ENCODE measurements at places on chromosomes 4 and X.

DNA sequence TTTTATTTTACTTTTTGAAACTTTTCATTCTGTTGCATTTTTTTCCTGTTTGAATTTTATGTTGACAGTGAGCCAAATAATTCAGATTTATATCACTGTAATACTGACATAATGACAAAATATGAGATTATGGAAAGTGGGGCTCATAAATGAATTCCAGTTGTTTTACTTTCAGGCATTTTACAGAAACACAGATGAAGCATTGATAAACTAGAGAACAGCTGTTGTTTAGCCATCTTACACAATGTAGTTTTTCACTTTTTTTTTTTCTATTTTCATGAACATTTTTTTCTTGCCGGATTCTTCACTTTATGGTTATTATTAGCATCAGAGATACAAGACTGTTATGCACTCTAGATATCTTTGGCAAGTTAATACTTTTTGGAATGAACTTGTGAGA lies 91.7 kb upstream of the PAQR3 start:
- no peak for DNase-seq

DNA sequence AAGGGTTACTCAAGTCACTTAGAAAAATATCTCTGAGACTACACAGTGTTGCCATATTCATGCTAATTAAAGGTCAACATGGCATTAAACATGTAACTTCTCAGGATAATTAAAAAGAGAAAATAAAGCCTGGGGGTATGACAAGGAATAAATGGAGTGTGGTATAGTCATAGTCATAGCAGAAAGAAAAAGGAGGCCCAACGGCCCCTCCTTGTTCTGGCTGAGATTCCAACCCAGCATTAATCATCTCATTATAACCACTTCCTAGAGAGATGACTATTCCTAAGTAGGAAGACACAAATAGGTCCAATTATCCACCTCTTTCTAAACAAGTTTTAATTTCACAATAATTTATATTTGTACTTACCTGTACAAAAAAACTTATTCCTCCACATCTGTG lies 778.4 kb upstream of the AADAT start:
- DNase-seq = no peak

DNA sequence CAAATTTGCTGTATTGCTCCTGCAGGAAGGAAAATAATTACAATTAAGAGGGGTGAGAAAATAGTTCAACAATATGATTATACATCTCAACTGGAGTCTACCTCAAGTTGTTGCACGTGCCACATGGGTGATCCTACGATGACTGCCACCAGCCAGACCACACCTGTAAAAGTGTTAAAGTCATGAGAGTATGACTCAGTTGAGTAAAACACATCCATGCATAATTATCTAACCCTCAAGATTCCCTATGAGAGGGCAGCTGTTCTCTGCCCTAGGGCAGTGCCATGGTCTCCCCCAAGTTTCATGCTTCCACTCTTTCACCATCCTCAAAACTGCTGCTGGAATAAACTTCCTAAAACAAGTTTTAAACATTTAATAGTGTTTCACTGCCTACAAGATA lies 44.1 kb downstream of the QRFPR start:
- no peak for DNase-seq

DNA sequence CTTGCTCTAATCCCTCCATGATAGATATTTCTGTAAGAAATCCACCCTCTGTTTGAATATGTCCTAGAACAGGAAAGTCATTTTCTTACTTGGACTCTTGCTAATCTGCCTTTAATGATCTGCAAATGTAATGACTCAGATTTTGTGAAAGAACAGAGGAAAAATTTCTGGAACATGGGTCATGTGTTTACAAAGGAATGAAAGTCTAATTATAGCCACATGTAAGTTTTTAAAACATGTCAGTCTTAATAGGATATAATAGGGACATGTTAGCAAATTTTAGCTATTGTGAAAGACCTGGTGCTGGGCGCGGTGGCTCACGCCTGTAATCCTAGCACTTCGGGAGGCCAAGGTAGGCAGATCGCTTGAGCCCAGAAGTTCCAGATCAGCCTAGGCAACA lies 47.6 kb downstream of the GRK4 start:
- no peak for DNase-seq

DNA sequence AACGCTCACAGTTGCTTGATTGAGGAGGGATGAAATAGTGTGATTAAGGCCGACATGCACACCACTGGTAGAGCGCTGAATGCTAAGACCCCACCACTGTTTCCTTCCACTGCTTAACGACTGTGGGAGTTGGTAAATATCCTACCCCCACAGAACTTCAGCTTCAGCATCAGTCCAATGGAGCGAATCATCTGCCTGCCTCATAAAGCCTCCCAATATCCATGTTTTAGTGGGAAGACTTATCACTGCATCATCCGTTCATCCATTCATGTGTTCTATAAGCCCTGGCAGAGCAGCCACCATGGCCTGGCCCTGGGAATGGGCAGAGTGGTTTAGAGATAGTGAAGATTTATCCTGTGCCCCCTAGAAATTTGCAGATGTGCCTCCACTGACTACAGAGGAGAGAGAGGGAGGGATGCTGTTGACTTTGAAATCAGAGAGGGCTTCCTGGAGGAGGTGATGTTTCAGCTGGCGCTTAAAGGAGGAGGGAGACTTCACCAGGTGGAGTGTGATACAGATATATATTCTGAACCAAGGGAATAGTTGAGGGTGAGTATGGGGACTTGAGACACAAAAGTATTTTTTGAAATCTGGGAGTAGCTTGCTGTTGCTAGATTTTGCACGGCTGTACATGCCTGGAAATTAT lies 71.9 kb upstream of the STX18 start:
- DNase-seq = no peak

DNA sequence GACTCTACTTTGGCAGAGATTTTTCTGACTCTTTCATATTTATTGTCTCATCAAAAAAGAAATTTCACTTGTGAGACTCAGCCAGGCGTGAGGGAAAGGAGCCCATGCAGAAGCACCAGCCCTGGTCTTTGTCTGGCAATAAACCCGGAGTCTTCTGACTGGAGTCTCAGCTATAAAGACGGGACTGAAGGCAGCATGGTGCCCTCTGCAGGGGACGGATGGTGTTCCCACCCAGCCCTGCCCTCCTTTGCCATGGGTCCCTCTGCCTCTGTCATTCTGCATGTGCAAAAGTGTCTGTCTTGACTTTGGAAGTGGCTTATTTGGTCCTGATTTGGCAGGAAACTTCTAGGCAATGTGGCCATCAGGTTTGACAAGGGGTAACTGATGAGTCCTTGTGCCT lies 14.2 kb downstream of the ZNF185 start:
- DNase-seq = no peak

DNA sequence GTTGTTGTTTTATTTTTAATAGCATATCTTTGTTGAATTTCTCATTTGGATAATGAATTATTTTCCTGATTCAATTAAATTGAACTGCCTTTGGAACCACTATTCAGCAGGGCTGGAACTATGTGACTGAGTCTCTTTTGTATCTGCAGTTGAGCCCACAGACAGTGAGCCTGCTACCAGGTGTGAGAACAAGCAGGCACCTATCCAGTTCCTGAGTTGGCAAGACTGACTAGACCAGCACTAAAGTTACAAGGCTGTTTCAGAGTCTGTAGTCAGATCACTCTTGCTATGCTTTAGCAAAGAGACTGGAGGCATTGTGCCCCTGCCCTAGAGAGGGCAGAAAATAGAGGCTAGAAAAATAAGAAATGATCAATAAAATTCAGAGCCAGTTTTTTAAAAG lies 237.3 kb upstream of the GRID2 start:
- DNase-seq = no peak

GRCh38 chrX:69109706-69110105 lies 55.5 kb downstream of the PJA1 start:
- no peak for DNase-seq

- no peak for DNase-seq
These were observed 87.6 kb upstream of the SLC4A4 start for GRCh38 chr4:71251261-71251660.

DNA sequence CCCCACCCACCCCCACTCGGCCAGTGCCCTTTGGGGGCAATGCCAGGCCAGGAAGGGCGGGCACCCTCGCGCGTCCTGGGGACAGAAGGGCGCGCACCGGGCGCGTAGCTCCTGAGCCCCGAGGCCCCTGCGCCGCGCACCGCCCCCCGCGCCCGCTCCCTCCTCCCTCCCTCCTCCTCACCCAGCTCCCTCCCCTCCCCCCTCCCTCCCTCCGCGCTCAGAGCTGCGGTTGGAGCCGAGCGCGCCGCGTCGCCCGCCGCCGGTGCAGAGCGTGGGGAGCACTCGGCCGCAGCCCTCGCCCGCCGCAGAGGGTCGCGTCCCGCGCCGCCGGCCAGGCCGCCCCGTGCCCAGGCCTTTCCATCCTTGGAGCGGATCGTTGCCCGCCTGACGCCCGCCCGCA lies at the start of gene ATP2B3:
Gene ATP2B3 (plus strand): TSS at position 220 of the 400 bp plus-strand sequence. CDS start 18,606 bp downstream, outside the sequence.
- DNase-seq = no peak

DNA sequence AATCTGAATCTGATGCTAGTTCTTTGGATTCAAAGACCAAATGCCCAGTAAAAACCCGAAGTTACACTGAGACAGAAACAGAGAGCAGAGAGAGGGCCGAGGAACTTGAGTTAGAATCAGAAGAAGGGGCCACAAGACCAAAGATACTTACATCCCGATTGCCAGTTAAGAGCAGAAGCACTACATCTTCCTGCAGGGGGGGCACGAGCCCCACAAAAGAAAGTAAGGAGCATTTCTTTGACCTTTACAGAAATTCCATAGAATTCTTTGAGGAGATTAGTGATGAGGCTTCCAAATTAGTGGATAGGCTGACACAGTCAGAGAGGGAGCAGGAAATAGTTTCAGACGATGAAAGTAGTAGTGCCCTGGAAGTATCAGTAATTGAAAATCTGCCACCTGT lies 309.3 kb downstream of the ANK2 start:
- no peak for DNase-seq

DNA sequence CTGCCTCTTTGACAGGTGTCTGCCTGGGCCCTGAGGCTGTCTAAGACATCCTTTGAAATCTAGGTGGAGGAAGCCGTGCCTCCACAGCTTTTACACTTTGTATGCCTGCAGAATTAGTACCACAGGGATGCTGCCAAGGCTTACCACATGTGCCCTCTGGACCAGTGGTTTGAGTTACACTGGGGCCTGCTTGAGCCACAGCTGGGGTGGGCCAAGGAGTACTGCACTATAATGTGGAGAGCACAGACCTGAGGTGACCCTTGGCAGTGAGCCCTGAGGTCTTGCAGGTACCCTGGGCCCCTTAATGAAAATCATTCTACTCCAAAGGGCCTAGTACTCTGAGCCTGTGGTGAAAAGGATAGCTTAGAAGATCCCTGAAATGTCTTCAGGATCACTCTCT lies 27.2 kb upstream of the IRS4 start:
- DNase-seq = no peak

GRCh38 chrX:150961631-150962030 lies 21.5 kb upstream of the HMGB3 start:
- no peak for DNase-seq

DNA sequence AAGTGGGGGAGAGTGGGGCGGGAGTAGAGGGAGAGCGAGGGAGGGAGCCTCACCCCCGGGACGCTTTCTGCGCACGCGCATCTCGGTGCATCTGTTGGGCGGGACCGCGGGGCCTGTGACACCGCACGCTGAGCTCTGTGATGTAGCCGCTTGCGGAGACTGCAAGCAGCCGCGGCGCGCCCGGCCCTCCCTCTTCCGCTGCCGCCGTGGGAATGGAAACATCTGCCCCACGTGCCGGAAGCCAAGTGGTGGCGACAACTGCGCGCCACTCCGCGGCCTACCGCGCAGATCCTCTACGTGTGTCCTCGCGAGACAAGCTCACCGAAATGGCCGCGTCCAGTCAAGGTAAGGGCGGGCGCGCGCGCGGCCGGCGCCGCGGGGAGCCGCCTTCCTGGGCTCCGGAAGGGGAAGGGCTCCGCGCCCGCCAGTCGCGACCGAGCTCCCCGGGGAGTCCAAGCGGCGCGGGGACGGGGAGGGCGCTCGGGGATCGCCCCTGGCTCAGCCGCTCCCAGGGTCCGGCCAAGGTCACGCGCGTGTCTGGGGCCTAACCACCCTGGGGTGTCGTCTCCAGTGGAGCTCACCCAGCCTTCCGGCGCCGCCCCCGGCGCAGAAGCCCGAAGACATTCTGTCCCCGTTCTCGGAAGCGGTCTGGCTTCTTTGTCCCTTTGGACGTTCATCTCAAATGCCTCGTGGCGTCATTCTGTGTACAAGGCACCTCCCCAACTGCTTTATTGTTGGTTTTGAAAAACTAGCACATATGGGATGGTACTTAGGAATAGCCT lies at the start of gene FUNDC2:
Gene FUNDC2 (plus strand): TSS at position 118 of the 782 bp plus-strand sequence. CDS start 95 bp downstream, at position 213.
- DNase-seq = peak; percentile 79

- peak; percentile 41 for DNase-seq
These were observed 884 bp downstream of the RELL1 start for GRCh38 chr4:37685161-37685822.

GRCh38 chr4:137082061-137082460 lies 450.2 kb downstream of the PCDH18 start:
- DNase-seq = no peak

GRCh38 chr4:79871961-79872360 lies 201.1 kb downstream of the ANTXR2 start:
- DNase-seq = no peak

DNA sequence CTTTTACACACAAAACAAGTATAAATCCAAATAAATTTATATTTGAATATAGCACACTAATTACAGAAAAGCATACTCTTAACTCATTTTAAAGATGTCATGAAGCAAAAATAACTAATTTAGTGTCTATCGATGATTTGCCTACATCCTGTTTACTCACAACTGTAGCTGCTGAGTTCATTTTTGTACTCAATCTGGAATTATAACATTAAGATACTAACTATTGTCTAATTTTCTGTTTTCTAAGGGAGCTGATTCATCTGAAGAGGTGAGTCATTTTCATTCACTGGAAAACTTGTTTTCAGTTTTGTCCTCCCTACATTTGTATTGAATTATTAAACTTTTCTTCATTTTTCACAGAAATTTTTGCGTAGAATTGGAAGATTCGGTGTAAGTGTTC lies 3.7 kb downstream of the STATH start:
- no peak for DNase-seq

- no peak for DNase-seq
These were observed 8.6 kb upstream of the TKTL2 start for GRCh38 chr4:163482190-163482589.

DNA sequence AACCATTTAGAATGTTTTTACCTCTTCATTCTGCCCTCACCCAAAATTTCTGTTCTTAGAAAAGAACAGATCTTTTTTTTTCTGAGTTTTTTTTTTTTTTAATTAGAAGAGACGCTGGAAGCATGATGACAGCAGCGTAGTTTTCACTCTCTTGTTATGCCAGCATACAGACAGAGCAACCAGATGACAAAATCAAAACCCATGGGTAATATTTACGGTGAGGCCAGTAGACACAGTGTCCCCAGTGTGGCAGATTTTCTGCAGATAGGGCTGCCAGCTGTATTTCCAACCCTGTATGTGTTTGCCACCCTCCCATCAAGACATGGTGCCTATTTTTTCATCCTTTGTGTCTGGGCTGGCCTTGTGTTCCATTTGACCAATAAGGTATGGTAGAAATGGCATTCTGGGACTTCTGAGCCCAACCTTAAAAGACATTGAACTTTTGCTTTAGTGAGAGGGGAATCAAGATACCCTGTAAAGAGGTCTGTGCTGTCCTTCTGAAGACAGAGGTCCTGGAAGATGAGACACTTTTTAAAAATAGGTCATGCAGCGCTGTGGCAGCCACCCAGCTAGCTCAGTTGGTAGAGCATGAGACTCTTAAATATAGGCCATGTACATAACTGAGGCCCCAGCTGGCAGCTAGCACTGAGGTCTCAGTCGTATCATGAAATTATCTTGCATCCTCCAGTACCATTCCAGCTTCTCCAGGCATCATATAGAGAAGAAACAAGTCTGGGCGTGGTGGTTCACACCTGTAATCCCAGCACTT lies 6.7 kb upstream of the ZNF41 start:
- DNase-seq = no peak
